Suppressor macrophage treated with lipopolysaccharide for 1 hour (primary cell): ENCODE measurements at places on chromosomes 5 and 9.

DNA sequence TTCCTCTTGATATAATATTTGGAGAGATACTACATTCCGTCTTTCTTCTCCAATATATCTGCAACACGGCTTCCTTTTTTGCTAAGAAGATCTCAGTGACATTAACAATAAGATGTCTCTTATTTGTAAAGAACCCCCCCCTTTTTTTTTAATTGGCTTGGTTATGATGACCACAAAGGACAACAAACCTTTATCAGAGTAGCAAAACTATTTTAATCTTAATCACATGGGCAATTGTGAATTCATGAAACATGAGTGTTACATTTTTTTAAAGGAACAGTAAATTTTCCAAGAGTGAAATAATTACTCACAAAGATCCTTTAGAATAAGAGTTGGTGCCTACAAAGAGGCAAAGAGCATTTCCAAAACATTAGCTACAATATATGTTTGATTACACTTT is 554.1 kb downstream of the MAT2B start:
- no peak for DNase-seq

DNA sequence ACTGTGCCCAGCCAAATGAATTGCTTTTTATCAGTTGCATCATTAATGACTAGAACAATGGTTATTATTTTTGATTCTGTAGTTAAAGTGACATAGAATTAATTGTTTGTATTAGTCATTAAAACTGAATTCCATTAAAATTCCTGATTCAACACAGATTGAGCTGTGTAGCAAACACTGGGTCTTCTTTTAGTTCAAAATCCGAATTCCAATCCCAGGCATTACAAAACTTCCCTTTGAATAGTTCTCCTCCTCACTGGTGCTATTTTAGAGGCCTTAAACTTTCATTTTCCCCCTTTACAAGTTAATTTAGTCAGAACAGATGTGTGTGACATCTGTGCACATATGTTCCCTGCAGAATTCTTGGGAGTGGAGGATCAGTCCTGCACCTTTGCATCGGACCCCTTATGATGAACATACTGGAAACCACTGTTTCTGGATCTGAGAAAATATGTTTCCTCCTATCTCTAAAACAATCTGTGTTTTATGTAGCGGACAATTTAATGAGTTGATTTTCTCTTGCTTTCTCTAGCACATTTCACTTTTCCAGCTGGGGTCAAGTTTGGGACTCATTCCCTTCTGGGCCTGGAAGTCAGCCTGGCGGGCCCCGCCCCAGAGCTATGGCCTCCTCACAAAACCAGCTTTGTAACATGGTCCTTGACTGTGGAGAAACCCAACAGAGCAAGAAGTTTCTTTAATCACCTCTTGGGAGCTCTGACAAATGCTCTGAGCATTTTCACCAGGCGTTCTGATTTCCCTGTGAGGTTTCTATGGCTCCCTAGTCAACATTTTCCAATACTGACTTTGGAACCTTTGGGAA is 87.9 kb upstream of the MAMDC2 start:
- no peak for DNase-seq

DNA sequence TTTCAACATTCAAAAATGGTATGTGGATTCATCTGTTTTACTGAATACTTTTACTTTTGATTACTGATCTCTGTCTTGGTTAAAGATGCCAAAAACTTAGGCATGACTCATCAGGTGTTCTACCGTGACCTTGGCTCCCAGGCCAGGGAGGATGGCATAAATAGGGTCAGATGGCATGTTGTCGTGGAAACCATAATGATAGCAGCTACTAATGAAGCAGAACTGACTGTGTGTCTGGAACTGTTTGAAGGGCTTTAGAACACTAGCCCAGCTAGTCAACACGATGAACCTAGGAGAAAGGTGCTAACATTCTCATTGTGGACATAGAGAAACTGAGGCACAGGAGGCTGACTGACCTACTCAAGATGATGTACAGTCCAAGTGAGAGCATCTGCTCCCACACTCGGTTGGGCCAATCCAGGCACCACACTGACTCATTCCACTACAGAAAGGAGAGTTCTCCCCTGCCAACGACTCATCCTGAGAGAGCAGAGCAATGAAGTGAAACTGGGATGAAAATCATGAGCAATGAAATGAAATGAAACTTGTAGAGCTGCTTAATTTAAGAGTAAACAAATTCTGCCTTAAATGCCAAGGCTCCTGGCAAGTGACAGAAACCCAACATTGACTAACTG is 116.0 kb downstream of the TENT4A start:
- DNase-seq: peak; percentile 56

- peak; percentile 58 for DNase-seq
These were observed 56.6 kb downstream of the TSPAN17 start for GRCh38 chr5:176703857-176704256.

DNA sequence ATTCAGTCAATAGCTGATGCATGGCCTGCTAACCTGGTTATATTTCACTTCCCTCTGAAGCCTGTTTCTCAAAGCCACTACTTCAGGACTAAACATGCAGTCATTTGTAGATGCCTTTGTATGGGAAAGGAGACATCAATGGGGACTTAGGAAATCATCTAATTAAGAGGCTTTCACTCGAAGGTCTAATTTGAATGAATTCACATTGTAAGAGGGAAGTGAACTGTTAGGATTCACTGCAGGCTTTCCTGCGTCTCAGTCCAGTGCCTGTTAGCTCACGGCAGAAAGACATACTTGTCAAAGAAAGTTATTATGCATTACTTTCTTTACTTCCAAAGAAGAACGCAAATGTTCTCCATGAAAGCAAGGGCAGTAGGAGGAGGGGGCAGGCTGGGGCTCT is 50.6 kb upstream of the CDK20 start:
- no peak for DNase-seq

DNA sequence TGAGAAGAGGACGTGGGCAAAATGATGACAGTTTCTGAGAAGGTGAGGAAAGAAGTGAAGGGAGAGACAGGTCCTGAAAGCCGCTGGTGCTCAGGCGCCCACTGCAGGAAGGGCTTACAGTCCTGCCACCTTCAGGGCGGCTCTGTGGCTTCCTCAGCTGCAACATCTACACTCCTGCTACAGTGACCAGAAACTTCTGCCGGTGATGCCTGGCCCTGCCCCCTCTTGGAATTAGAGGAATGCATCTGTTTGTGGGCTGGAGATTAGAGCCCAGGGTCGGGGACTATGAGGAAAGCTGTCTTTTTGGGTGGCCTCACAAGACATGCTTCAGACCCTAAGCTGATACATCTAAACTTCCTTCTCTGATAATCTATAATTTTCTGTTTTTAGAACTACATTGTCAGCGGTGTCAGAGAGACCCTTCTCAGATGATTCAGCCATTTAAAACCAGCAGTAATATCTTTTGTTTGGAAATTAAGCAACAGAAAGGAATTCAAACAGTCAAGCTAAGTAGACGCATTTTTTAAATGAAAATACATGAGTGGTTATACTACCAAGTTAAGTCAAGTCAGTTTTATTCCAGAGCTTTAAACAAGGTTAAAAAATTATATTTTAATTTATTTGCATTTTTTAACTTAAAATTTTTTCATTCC is 30.4 kb downstream of the PRDM6 start:
- no peak for DNase-seq

DNA sequence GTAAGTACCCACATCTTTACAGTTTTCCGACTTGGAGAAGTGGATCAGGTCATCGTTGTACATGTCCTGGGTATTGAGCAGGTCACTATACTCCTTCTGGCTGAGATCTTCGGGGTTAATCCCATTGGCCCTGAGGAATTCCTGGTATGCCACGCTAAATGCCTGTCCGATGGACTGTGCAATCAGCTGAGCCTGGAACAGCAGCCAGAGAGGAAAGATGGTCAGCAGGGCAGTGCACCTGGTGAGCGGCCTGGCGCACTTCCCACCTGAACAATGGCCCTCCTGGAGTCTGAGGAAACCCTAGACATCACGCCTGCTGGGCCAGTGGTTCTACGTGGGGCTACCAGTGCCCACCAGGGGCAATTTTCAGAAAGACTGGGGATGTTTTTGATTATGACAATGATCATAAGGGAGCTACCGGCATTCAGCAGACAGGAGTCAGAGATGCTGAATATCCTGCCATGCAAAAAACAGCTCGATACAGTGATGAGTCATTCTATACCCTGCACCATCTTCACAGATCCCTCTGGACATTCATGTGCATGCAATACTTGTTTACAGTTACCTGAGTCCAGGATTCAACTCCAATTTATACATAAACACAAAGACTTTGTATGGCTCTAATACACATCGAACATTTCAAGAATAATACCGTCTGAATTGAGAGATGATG is 127.2 kb downstream of the ENTREP1 start:
- no peak for DNase-seq

DNA sequence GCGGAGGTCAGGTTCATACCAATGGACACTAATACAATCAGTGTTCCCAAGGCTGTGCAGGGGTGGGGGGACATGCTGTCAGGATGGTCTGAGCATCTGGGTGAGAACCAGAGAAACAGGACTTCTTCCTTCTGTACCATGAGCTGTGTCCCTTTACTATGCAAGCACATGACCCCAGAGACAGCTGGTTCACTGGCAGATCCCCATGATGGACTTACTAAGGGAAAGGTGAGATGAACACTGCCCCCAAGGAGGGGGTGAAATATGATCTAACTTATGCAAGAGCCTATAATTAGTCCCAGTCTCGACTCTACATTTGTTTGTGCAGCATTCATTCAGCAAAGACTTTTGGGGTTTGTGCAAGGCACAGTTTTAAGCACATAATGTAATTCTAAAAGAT is 91.4 kb downstream of the LIFR start:
- no peak for DNase-seq

DNA sequence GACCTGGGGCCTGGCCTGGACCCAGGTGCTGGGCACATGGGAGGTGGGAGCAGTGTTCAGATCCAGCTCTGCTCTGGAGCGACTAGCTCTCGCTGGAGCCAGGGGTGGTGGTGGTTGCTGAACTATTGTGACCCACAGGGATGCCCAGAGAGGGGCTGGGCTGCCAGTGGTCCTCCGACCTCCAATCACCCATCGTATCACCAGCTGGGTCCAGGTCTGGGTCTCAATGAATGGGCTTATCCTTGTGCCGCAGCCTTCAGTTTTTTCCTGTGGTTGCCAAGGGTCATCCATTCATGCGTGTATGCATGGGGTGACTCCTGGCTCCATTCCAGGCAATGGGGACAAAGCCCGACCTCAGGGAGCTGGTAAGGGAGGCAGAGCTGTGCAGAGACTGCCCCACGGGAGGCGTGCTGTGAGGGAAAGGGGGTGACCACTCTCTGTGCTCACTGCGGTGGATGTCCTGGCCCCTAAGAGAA is 68.6 kb upstream of the RNF130 start:
- no peak for DNase-seq

DNA sequence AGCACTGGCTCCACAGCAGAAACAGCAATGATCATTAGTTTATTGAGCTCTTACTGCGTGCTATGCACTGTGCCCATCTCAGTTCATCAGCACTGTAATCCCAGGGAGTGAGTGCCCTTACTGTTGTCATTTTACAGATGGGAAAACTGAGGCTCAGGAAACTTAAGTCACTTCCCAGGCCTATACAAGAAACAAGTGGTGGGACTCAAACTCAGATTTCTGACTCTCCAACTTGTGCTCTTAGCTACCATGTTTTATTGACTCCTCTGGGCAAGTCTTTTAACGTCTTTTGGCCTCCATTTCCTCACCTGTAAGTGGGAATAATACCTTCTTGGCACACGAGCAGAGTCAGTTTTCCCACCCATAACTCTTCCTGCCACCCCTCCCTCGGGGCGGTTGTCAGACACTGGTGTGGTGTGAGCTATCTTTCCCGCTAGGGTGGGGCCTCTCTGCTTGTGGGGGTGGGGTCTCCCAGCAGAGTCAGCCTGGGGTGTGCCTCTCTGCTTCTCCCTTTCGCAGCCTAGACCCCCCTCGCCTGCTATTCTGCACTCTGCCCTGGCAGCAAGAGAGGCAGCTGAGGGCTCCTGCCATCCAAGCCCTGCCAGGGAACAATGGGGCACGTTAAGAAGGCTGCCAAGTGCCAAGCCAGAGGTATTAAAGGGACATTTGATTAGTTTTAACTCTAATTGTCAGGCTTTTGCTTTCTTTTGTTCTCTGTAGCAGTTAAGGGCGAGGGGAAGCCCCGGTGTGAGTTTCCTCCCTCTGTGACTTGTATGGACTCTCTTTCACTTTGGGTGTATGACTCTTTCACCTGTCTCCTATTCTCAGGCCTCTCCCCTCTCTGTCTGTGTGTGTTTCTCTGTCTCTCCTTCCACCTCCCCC is 12.1 kb downstream of the GALNT10 start:
- DNase-seq: no peak

GRCh38 chr9:74415995-74416394 is 81.1 kb upstream of the RORB start:
- DNase-seq: no peak

- no peak for DNase-seq
These were observed 143.9 kb downstream of the C9orf50 start for GRCh38 chr9:129476821-129477611.

- no peak for DNase-seq
These were observed 1.4 kb downstream of the PDE4D start for GRCh38 chr5:59891962-59892643.
